RWPE1 (cell line): ENCODE measurements at places on chromosomes 12 and 14.
A peak's percentile ranks its signal among the peaks of the same experiment; 100 is the strongest.

DNA sequence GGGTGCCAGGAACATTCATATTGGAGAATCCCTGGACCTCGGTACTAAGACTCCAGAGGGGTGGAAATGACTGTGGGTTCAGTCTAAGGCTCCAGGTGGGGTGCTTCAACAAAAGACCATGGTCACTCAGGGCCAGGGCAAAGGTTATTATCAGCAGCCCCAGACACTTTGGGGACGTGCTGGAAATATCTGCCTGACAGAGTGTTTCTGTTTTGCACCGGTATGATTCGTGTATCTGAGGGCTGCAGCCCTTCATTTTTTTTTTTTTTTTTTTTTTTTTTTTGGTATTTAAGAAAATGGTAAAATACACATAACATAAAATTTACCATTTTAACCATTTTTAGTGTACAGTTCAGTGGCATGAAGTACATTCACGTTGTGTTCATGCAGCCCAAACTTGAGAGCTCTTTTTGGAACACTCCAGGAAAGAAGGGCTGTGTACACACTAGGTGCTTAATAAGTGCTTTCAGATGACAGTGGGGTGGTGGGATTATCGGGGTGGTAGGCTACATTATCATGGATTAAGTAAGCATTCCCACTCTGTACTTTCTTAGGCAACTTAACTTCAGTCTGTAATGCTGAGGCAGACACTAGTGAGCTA lies 120.3 kb downstream of the CHST11 start:
- DNase-seq, result no peak

DNA sequence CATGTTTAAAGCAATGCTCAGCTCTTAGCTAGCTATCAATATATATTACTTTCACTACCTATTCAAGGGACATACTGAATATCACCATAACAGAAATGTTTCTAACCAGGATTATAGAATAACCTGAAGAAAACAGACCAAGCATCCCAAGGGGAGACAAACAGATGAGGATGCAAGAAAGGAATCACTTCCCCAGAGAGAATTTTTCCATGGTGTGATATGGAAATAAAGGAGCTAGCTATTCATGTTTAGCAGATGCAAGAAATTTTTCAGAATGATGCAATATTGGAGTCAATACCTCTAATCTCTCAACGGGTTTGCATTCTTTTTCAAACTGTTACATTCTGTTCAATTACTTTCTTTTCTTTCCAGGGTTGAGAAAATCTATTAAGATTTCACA lies 538.9 kb upstream of the FLRT2 start:
- DNase-seq, result no peak

DNA sequence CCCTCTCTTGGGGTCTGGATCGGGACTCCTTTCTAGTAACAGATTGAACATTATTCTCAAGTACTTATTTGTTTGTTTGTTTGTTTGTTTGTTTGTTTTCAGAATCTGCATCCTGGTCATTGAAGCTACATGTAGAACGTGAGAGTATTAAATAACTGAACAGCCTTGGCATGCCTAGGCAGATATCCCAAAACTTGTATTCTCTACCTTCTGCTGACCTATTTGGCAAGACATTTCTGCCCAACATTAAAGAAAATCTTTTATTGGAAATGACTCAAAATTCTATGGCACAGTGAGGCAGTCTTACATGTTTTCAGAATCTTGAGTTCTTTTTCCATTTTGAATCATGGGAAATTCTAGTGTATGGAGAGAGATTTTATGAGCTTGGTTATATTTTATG lies 165.1 kb upstream of the CNOT2 start:
- no peak for DNase-seq

DNA sequence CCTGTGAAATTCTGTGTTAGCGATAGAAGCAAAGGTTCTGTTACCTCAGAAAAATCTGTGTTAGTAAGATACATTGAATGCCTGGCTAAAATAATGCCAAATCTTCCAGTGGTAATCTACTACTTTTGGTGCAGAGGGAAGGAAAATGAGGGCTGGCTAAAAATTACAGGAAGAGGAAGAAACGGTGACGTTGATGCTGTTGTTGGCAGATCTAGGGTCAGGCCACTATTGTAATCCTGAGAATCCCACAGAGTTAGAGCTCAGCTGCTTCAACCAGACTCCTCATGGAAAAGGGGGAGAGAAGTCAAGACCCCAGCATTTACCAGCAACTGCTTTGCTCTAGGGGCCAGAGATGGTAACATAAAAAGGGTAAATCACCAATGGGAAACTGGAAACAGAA lies 145.1 kb downstream of the PPM1H start:
- no peak for DNase-seq

GRCh38 chr14:68583548-68584280 lies 209.2 kb downstream of the ZFP36L1 start:
- DNase-seq, result no peak

DNA sequence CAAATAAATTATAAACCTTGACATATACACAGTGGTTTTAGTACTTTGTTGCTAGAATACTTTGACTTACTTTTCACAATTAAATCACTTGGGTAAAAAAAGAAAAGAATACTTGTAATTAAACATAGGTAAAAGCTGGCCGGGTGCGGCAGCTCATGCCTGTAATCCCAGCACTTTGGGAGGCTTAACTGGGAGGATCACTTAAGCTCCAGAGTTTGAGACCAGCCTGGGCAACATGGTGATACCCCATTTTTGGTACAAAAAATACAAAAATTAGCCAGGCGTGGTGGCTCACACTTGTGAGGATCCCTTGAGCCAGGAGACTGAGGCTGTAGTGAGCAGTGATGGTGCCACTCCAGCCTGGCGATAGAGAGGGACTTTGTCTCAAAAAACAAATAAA lies 7.8 kb downstream of the STX2 start:
- no peak for DNase-seq

DNA sequence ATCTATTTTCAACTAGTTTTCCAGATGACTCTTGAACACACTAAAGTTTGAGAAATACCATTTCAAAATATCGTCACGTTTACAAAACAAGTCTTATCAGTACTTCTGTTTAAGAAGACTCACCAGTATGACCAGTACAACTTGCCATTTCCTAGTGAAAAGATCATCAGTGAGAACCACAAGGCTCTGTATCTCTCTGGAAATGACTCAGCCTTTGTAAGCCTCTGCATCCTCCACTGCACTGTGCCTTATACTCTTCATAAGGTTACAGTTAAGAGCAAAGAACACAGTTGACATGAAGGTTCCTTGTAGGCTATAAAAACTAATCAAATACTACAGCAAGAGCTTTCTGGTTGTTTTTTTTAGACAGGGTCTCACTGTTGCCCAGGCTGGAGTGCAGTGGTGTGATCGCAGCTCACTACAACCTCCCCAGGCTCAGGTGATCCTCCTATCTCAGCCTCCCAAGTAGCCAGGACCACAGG lies 5.7 kb upstream of the VTI1B start:
- DNase-seq, result peak; percentile 49

DNA sequence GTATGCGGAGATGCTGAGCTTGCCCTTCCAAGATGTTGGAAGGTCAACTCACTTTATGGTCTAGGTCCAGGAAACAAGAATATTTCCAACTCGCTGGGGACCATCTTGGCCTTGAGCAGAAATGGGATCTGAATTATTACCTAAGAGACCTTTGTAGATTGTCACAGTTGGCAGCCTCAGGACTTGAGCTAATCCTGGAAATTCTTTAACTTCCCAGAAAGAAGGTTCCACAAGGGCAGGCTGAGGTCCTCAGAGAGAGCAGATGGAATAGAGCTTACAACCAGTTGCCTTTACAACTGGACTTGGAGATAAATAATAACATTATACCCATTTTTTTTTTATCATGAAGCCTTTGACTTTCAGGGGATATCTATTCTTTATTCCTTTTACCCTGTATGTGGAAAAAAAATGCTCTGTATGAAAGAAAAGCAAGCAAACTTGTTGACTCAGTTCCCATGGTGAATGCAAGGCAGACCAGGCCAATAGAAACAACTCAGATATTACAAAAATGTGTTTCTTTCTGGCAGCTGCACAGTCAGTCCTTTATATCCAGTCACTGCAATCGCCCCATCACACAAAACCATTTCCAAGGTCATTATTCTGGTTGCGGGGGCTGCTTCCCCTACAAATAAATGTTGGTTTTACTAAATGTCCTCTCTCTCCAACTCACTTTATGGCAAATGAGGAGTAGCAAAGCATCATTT lies 401.4 kb downstream of the ZFP36L1 start:
- DNase-seq, result no peak

- no peak for DNase-seq
Observed at GRCh38 chr14:94728950-94729349, 41.0 kb downstream of the GSC start.

GRCh38 chr14:75803765-75804164 lies 142.7 kb downstream of the TTLL5 start:
- no peak for DNase-seq

DNA sequence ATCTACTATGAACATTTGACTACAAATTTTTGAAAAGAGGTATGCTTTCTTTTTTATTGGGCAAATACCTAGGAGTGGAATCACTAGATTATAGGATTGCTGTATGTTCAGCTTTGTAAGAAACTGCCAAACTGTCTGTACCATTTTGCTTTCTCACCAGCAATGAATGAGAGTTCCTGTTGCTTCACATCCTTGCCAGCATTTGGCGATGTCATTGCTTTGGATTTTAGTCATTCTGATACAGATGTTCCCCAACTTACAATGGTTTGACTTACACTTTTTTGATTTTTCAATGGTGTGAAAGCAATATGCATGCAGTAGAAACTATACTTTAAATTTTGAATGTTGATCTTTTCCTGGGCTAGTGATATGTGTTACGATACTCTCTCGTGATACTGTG lies 328.7 kb downstream of the RAD51B start:
- DNase-seq, result no peak

GRCh38 chr12:11812586-11813437 lies 163.3 kb downstream of the ETV6 start:
- DNase-seq, result no peak

GRCh38 chr14:42736408-42736807 lies 1129.7 kb downstream of the LRFN5 start:
- DNase-seq, result no peak
